Stimulated activated CD8-positive, alpha-beta memory T cell treated with anti-CD3 and anti-CD28 coated beads, Interleukin-7, amount 100 ng/mL, for 48 hours (primary cell): ENCODE measurements at places on chromosomes 7 and 10.

- DNase-seq: no peak
These were observed 23.4 kb downstream of the ZPBP start for GRCh38 chr7:50069613-50070012.

- DNase-seq: no peak
These were observed 113.4 kb upstream of the AHR start for GRCh38 chr7:17184805-17185689.

DNA sequence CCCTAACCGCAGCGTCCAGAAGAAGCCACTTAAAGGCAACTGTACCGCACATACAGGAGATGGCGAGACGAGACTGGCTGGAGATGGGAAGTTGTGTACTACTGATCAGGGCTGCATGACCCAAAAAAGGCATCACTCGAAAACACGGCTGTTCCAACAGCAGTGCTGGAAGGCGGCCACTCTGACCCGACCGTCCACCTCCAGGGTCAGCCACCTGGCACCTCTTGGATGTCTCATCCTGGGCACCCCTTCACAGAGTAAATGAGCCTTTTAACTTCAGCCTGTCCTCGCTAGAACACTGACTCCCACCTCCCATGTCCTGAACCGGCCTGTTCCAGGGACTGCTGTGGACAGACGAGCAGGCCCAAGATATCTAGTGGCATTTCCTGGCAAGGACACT lies 180.7 kb downstream of the DIP2C start:
- DNase-seq: no peak

DNA sequence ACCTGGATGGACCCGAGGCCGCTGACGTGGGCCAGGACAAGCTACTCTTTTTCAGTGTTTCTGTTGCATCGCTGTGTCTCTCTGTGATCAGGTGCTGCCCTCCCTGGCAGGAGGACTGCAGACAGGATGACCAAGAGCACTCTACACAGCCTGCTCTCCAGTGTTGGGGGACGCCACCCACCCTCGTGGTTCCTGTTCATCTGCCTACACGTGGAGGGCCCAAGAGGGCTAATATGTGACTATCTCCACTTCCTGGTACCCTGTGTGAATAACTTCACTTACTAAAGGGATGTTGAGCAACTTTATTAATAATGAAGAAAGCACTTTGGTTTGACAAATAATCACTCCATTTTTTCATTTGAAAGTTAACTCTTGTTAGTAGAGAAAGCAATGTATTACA lies 101.3 kb downstream of the EGFR start:
- DNase-seq: no peak

DNA sequence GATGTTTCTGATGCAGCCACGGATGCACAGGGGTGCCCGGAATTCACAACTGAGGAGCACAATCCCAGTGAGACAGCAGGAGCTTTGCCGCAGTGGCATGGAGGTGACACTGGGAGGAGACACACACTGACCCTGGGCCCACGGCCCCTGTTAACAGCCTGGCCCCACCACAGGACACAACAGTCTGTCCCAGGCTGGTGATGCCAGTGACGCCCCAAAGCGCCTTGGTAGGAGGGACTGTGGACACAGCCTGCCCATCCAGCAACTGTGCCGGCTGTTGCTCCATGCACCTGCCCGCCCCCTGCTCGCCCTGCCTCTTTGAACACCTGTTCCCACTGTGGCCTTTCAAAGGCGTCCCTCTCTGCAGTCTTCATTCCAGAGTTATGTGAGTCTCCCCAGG lies 49.8 kb downstream of the KLF6 start:
- no peak for DNase-seq

DNA sequence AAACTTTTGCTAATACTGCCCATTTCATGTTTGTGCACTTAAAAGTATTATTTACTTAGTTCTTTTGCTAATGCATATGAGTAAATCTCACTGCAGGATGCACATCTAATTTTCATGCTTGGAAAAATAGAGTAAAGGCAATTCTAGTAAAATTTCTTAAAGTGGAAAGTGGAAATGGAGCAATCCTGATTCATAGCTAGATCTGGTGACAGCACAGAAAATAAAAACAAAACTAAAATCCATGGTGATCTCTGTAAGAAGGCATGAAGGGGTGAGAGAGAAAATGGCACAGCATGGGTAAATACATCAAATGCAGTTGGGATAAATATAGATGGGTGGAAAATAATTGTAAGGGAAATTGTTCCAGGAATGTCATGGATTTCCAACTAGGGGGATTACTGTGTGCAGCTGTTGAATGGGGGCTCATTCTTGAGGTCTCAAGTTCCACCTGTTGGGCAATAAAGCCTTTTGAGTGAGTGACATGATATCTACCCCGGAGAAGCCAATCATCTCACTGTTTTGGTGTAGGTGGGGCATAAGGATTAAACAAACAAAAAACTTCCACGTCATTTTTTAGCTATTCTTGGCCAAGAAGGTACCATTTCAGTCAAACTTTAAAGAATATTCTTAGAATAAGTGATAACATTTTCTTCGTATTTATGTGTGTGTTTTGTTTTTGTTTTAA lies 1.7 kb upstream of the MCU start:
- DNase-seq: no peak

DNA sequence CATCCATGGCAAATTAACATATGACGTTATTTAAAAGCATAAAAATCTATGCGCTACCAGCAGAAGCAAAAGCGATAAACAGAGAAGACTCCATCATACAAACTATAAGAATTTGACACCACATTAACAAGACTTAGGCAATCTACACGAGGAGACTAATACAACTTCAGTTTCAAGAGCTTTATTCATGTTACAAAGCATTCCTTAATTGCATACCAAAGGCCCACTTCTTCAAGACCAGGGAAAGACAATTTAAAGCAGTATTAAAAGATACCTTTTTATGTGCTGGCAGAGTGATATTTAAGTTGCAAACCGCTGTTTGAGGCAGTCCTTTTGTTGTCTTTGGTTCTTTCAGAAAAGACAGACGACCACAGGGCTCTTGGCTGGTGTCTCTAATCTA lies 176.0 kb upstream of the CCDC6 start:
- DNase-seq: no peak

DNA sequence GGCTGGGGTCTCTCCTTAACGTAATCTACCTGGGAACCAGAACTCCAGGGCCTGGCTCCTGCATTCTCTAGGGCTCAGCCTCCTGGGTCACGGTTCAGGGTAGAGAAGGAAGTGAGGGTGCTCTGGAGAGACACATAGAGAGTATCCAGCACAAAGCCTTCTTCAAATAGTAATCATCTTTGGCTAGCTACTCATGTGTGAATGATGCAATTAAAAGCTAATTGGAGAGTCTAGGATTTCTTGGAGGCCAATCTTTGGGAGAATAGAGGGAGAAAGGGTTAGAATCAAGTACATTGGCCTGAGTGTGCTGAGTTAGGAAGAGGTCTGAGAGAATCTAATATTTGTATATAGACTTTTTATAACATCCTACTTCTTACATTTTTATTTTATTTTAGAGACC lies 24.0 kb upstream of the MALRD1 start:
- no peak for DNase-seq

DNA sequence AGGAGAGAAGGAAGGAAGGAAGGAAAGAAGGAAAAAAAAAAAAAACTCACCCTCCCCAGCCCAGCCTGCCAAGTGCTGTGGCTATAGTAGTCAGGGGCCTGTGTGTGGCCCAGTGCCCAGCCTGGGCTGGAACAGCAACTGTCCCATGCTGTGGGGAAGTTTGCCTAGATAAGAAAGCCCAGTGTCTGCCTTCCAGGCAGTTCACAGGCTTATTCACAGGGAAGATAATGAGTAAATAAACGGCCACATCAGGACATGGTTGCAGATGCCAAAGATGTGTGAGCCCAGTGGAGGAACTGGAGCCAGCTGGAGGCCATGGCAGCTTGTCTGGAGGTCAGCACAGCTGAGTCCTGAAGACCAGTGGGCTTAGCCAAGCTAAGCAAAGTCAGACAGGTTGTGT lies 132.4 kb upstream of the FOXK1 start:
- no peak for DNase-seq

- DNase-seq: no peak
These were observed 252.5 kb downstream of the PTEN start for GRCh38 chr10:88115968-88116367.

DNA sequence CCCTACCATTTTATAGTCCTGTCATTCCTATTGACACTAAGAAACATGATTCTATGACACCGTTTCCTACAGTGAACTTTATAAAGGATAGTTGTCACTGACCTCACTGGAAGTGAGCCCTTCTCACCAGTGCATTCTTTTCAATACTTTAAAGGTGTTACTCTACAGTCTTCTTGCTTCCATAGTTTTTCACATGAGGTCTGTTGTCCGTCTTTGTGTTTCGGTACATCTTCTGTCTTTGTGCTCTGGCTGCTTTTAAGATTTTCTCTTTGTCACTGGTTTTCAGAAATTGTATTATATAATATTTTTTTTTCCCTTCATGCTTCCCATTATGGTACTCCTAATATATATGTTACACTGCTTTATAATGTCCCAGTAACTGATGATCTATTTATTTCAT lies 174.2 kb downstream of the KIF20B start:
- no peak for DNase-seq

- no peak for DNase-seq
These were observed 76.5 kb downstream of the JAZF1 start for GRCh38 chr7:28104041-28104541.

DNA sequence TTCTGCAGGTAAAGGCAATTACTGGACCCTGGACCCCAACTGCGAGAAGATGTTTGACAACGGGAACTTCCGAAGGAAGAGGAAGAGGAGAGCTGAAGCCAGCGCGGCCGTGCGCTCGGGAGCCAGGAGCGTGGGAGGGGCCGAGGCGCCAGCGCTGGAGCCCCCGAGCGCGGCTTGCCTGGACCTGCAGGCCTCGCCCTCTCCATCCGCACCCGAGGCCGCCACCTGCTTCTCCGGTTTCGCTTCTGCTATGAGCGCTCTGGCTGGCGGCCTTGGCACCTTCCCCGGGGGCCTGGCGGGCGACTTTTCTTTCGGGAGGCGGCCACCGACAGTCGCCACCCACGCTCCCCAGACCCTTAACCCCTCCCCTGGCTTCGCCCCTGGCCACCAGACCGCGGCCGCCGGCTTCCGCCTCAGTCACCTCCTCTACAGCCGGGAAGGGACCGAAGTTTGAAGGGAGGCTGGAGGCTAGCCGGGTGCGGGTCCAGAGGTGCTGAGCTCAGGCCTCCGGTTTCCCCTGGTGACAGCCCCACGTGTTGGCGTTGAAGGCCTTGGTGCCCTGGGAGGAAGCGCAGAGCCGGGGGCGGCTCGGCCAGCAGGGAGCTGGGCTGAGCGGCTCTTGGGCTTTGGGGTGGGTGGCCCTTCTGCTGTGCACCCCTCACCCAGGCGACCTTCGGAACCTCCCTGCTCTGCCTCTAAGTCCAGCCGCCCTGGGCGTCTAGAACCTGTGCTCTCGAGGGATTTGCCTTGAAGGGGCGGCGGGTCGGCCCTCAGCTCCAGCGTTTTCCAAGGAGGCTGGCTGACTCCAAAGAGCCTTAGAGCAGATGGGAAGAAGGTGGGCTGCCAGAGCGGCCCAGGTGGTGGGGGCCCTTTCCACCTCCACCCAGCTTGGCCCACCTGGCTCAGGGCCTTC lies 1.8 kb downstream of the FOXI2 start:
- DNase-seq: no peak

GRCh38 chr7:138934367-138934766 lies 46.8 kb downstream of the KIAA1549 start:
- DNase-seq: no peak

DNA sequence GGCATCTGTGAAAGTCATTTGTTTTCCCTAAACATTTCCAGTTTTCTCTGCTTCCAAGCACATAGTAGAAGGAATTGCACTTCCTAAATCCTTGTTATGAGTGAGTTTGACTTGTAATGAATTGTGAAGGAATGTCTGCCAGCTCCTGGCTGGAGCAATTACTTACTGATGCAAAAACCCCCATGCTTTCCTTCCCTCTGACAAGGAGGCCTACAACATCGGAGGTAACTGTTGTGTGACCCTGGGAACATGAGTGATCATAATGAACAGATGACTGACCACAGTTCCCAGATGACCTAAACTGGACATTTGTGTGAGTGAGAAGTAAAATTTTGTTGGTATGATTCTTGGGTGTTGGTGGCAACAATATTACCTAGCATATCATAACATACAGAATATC lies 21.4 kb upstream of the CPVL start:
- DNase-seq: no peak

- no peak for DNase-seq
These were observed 9.0 kb downstream of the PTF1A start for GRCh38 chr10:23200997-23201652.

DNA sequence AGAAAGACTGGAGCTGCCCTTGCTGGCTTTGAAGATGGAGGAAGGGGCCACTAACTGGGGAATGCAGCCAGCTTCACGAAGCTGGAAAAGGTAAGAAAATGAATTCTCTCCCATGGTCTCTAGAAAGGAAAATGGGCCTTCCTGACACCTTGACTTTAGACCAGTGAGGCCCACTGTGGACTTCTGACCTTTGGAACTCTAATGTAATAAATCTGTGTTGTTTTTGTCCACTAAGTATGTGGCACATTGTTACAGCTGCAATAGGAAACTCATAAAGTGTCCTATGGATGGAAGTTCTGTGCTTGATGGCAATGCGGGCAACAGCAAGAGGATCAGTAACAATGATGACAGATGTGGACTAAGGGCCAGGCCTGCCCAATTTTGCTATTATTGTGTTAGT lies 20.9 kb downstream of the DNAJB9 start:
- no peak for DNase-seq

GRCh38 chr10:125868372-125868975 lies 12.6 kb downstream of the DHX32 start:
- DNase-seq: no peak
